ENCODE measurements at places on chromosomes 1 and 21.
A peak's percentile ranks its signal among the peaks of the same experiment; 100 is the strongest.

GRCh38 chr1:102531036-102531435 lies 534.3 kb upstream of the OLFM3 start:
- no peak for DNase-seq

DNA sequence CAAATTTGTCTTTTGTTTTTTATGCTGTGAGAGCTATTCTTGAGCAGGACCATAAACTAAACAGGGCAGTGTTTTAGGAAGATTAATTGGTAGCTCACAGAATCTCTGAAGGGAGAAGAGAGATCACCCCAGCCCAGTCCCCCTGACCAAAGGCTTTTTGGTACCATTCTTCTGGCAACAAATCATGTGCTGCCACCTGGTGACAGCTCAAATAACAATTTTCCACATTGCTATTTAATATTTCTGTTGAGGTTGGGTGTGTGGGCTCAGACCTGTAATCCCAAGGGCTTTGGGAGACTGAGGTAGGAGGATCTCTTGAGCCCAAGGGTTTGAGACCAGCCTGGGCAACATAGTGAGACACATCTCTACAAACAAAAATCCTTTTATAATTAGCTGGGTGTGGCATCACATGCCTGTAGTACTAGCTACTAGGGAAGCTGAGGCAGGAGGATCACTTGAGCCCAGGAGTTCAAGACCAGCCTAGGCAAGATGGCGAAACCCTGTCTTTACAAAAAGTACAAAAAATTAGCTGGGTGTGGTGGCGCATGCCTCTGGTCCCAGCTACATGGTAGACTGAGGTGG lies 2.2 kb upstream of the TESK2 start:
- DNase-seq = no peak

DNA sequence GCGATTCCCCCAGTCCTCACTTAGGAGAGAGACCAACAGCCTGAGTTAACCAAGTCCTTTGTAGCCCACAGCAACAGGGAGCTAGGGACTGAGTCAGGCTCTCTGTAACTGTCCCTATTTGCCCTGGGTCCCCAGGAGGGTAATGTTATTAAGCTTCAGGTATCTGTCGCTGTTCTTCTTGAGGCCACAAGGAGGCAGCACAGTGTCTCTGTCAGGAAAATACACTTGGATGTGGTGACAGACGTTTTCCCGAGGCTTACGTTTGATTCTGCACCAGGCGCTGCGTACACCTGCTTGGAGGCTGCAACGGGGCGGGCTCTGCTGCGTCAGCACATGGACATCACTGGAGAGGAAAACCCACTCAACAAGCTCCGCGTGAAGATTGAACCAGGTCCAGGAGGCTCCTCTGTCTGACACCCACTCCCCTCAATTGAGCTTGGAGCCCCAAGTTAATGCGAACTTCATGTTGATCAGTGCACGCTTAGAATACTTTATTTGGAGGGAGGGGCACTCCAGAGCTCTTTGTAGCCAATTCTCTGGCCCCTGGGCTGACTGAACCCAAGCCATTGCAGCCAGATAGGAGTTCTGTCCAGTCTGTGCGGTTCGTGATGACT lies 10.7 kb upstream of the ELF3 start:
- DNase-seq = no peak

- peak; percentile 21 for DNase-seq
Measured at GRCh38 chr1:25657121-25657882, 40.7 kb downstream of the MAN1C1 start.

GRCh38 chr21:31560479-31560878 lies 99.0 kb upstream of the SOD1 start:
- DNase-seq = no peak

GRCh38 chr1:213993929-213994328 lies 6.2 kb downstream of the PROX1 start:
- no peak for DNase-seq

GRCh38 chr1:17736625-17737024 lies 18.5 kb upstream of the ACTL8 start:
- no peak for DNase-seq

GRCh38 chr1:198455966-198456365 lies 84.5 kb downstream of the ATP6V1G3 start:
- no peak for DNase-seq

DNA sequence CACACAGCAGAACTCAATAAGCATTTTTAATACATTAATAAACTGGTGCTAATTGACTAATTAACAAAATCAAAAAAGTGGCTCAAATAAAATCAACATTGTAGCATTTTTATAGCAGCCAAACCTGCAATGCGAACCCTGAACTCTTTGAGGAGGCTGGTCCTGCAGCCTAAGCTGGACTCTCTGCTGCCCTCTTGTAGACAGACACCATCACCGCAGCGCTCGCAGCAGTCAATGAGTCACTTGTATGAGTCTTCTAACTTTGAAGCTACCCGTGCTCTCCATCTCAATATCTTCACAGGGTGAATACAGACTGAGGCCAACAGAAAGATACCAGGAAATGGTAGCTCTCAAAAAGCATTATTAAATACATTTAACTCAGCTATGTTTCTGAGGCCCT lies 9.7 kb upstream of the KRTAP7-1 start:
- no peak for DNase-seq

DNA sequence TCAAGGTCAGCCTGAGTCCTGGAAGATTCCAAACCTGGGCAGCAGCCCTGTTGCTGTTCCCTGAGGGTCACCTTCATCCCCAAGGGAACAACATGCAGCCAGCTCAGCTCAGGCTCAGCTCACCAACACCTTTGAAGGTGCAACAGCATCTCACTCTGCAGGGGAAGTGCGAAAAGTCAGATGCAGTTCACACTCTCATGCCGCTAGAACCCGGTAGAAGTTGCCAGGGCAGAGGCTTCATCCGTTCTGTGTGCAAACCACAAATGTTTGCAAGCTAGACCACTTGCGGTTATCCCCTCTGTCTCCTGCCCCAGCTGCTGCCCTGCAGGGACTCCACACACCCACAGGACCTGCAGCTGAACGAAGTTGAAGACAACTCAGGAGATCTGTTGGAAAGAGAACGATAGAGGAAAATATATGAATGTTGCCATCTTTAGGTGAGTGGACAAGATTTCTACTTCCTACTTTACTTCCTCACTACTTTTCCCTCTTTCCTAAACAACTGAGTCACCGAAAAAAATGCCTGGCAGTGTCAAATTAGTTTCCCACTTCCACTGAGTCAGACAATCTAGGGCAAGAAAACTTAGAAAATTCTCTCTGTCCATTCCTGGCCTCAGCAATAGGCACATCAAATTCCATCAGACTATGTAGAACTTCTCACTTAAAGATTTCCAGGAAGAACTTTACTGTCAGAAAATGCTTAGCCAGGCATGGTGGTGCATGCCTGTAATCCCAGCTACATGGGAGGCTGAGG lies 1.8 kb upstream of the FCRL6 start:
- no peak for DNase-seq

DNA sequence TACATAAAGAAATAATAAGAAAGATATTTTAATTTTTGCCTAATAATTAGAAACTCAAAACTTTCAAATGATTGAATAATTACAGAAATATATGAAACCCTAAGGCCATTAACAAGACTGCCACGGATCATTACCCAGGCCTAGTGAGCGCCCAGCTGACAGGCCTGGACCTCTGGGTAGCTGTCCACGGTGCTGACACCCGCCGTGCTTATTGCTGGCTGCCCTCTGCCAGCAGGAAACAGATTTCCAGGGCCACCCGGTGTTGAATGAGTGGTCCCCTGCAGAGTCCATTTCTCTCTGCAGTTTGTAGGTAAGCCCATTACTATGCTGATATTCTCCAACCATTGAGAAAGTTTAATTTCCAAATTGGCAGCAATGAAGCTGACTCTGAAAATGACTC lies 254.4 kb upstream of the GJB5 start:
- DNase-seq = no peak

Measured in activated naive CD4-positive, alpha-beta T cell (primary cell).